Astrocyte of the hippocampus (primary cell): ENCODE measurements at places on chromosomes 3 and 15.

DNA sequence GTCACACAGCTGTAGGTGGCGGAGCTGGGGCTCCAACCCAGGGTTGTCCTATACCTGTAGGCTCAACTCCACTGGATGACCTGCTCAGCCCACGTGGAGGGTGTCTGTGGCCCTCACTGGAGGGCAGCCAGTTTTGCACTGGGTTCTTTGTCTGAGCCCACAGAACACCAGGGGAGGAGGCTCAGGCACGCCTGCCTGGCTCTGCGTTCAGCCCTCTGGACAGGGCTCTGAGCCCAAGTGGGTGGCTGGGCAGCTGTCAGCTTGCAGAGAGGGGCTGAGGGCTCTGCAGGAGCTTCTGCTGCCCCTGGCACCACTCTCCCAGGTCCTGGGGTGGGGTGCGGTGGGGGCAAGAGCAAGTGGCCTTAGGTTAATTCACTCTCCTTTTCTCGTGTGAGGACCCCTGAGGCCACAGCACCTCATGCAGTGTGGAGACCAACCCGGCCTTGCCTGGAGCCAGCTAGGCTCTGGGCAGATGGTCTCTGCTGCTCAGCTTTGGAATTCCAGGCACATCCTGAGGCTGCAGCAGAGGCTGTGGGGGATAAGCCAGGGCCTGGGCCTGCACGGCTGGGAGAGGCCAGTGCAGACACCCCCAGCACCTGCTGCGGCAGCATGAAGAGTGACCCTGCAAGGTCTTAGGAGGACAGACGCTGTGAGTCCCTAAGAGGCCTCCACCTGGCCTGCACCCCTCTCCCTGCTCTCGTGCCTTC, 23.5 kb downstream of the DUSP7 start:
- no peak for DNase-seq

DNA sequence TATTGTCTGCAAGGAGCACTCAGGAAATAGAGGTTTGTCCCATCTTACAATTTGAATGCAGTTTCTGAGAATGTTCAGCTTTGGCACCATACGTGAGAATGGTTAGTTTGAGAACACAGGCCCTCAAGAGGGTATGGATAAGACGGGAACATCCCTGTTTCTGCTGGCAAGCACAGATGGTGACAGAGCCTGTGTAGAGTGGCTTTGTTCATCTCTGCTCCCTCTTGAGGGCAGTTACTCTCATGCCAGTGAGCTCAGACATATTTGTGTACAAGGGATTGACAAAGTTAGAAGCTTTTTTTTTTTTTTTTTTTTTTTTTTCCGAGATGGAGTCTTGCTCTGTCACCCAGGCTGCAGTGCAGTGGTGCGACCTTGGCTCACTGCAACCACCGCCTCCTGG, 71.5 kb upstream of the FILIP1L start:
- DNase-seq: no peak

DNA sequence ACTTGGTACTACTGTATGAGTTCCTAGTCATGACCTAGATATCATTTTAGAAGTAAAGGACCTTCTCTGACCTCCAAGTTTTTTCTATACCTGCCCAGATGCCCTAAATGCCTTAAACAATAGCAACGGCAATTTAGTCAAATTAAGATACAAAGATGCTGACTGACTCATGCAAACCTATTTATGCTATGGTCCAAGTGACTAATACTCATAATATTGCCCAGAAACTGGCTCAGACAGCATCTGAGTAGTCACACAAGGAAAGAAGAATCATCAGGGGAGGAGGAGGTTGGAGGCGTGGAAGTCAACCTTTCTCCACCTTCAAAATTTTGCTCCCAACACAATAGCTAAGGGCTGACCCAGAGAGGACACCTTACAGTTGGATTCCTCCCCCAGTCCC, 6.8 kb downstream of the FYCO1 start:
- peak; percentile 72 for DNase-seq

DNA sequence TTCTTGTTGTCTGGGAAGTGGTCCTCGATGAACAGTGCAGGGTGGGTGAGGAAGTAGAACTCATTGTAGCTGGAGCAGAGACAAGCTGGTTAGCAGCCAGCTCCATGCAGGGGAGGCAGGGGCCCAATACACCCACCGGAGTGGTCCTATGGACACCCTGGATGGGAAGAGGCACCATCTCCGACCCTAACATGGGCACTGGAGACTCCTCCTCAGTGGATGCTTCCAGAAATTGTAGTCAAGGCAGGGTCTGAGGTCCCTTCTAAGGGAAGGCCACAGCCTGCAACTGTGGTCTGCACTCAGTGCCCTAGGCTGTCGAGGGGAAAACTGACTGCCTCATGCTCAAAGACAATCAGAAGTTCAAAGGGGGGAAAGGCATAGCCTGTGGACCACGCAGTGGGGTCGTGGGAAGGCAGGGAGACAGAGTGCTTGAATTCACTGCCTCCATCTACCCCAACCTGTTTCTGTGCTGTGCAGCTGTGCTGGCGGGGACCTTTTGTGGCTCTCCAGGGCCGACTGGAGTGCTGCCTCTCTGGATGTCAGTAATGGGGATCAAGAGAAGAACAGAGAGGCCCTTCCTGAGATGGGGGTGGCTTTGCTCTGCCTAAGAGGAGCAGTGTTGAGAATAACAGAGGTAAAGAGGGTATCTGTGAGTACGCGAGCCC, 41.9 kb downstream of the KY start:
- no peak for DNase-seq

DNA sequence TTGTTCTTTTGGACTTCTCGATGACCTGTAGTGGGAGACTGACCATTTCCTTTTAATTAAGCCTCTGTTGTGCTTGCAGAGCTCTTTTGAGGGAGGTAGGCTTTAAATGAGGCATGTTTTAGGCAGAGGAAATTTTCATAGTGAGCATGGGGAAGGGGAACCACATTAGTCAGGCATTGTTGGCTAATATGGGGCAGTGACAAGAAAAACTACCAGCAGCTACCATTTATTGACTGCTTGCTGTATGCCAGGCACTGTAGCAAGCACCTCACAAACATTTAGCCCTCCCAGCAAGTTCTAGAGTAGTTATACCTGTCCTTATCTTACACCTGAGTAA, 10.9 kb downstream of the ATG7 start:
- no peak for DNase-seq

GRCh38 chr3:159616234-159616825, 372.3 kb upstream of the IL12A start:
- DNase-seq: peak; percentile 72

DNA sequence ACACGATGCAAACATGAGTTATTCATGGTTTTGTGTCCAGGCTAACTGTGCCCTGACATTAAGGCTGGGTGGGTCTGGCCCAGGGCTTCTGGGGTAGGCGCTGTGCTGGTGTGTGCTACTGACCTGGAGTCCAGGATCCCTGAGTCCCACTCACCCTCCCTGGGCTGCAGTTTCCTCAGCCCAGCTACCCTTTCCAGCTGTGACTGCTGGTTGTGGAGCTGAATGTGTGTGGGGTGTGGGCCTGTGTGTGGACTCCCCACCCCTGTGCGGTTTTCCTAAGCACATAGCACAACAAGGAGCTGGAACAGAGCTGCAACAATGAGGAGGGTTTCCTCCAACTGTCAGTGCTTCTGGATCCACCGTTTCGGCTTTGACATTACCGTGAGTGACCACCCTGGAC, 38.0 kb downstream of the SMAD3 start:
- no peak for DNase-seq

DNA sequence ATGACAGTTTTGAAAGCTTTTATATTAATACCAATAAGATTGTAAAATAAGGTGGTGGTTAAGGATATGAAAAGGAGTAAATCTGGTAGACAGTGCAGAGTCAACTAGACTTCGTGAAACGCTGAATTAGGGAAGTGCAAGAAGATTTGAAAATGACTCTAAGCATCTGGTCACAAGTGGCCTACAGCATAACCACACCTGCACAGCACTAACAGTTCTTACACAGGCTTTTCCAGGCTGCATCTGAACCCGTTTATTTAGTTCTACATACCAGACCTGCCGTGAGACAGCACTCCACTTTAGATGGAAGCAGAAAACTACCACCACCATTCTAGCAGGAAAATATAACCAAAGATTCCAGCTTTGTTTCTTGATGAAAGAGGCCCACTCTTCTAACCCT, 1.9 kb downstream of the DMXL2 start:
- DNase-seq: peak; percentile 4

GRCh38 chr3:25563601-25564000, 101.1 kb downstream of the TOP2B start:
- DNase-seq: no peak

DNA sequence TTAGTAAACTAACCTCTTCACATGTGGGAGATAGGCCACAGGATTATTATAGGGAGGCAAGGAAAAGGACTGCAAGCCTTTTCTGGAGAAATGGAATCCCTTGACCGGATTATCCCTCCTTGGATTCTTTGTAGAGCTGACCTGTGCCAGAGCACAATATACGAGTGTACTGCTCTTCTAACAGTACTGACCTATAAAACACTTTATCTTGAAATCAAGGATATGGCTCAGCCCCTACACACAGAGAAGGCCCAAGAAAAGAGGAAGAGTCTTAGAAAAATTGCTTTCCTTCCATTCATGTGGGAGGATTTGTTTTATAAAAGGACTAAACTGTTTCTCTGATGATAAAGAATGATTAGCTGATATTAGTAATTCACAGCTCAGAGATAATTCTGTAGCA, 42.2 kb downstream of the DMXL2 start:
- DNase-seq: no peak

DNA sequence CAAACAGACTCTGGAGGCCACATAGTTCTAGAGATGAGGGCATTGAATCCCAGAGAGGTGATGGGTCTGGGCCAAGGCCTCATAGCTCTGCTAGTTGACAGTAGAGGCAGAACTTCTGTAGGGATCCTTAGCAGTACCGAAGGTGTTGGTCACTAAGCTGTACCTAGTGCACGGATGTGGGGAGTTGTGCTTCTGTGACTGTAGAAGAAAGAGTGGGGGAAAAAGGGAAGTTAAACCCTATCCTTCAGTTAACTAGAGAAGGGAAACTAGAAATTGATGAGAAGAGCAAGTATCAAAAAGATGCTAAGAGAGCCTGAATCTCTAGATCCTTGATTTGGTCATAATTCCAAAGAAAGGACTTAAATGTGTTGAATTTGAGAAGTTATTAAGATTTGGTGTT, 186.7 kb downstream of the NFKBIZ start:
- DNase-seq: no peak

DNA sequence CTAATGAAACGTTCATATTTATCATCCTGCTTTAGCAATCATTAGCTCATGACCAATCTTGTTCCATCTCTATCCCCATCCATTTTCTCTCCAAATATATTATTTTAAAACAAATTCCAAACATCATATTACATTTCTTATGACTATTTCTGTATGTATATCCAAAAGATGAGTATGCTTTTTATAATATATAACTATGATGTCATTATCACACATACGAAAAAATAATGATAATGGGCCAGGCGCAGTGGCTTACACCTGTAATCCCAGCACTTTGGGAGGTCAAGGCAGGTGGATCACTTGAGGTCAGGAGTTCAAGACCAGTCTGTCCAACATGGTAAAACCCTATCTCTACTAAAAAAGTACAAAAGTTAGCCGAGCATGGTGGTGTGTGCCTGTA, 280.4 kb downstream of the FHIT start:
- no peak for DNase-seq

DNA sequence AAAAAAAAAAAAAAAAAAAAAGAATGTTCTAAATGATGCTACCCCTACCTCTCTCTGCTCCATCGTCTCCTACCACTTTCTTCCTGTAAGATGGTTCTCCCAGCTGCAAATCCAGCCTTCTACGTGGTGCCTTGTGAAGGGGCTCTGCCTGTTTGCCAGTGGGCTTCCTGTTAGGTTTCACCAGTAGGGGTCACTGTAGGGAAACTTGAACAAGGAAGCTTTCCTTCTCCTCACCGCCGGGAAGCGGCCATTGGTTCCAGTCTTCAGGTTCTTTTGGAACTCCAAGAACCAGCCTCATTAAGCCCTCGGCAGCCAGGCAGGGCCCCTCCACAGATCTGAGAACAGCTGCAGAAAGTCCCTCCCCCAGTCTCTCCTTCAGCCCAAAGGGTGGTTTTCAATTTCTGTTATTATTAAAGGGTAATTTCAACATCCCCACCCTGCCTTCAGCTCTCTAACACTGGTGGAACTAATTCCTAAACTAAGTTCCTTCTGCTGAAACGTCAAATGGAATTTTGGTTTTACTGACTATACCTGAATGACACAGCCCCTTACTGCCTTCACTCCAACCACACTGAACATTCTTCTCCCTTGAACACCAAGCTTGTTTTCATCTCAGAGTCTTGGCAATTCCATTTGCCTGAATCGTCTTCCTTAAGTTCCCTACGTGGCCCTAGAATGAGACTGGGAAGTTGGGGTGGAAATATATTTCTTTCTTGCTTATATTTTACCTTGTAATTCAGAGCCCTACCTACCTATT, 13.5 kb downstream of the MCCC1 start:
- DNase-seq: peak; percentile 62

GRCh38 chr15:77243135-77243534, 172.2 kb upstream of the TSPAN3 start:
- no peak for DNase-seq

DNA sequence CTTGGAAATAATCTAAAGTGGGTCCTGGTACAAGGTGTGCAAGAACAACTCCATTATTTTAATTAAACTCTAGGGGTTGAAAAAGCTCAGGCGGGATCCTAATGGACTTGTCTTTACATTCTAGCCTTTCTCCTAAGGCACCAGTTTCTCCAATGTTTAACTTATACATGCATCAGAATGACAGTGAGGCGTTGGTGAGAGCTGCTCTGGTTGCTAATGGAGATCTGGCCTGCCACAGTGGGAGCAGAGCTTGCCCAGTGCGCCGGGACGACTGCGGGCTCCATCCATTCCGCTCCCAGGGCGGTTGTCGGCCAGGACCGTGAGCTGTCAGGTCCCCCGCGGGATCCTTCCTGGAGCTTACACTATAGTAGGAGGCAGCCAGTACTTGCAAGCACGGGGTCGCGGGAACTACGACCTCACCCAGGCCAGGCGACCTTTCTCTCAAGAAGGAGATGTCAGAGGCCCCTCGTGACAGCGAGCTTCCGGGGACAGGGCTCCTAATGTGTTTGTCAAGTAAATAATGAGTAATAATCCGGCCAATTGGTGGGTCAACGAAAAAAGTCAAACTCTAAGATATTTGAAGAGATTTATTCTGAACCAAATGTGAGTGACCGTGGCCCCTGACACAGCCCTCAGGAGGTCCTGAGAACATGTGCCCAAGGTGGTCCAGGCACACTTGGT, 991 bp upstream of the HIGD1A start:
- peak; percentile 49 for DNase-seq

- peak; percentile 24 for DNase-seq
Observed at GRCh38 chr3:5231487-5231886, 44.0 kb downstream of the EDEM1 start.

- no peak for DNase-seq
Observed at GRCh38 chr15:64883100-64883581, 28.6 kb upstream of the ANKDD1A start.

GRCh38 chr3:38124324-38125122, 12.4 kb downstream of the ACAA1 start:
- DNase-seq: no peak

DNA sequence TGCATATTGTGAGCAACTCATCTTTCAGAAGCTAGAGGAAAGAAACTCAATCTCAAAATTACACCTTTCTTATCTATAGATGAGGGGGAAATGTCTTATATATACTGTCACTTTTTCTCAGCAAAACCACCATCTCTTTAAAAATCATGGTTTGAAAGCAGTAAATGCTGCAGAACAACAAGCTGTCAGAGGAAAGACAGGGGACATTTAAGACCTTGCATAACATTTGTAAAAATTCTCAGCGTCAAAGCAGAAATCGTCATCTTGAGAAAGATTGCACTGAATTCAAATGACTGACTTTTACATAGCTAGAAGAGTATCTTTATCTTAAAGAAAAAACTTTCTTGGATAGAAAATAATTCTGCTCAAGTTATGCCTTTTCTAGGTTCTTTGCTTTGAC, 122.2 kb upstream of the CADPS start:
- no peak for DNase-seq
